ENCODE measurements at places on chromosomes 1 and 21.
A peak's percentile ranks its signal among the peaks of the same experiment; 100 is the strongest.

DNA sequence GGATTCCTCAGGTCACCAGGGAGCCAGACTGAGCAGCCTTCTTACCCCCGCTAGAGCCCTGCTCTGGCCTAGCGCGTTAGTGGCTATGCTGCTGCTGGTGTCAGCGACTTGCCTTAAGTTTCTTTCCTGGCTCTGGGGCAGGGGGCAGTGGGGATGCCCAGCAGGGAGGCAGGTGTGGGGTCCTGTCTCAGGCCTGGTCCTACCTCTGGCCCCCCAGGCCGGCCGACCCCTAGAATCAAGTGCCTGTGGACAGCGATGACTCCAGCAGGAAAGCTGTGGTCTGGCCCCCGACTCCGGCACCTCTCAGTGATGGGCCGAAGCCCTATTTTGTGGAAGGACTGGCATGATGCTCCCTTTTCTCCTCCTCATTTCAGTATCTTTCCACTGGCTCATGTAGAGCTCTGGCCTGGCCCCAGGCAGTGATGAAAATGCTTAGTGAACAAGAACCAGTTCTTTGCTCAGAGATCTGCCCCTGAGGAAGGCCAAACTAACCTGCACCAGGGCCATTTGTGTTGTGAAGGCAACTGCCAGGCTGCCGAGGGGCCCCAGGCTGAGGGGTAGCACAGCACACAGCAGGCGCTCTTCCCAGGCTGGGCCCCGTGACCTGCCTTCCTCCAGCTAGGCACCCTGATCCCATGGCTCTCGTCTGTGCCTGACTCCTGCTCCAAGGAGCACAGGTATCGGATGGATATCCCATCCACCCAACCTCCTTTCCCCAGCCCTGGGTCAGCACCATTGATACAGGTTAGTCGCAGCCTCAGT lies 23.7 kb downstream of the MRPL37 start:
- no peak for DNase-seq

DNA sequence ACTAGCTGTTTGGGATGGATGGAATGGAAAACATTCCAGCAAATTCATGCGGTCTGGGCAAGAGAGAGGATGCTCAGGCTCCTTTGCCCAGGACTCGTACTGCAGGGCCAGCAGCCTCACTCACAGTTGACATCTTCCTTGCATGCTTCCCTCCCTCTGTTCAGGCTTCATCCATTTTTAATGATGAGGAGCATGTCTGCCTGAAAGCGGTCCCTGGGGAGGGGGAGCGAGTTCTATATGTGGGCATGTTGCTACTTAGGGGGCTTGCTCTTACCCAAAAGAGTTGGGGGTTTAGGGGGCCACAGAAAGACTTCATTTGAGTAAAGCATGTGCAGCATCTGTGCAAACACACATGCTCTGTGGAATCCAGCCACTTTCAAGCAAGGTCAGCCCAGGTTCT lies 98.2 kb downstream of the HMGB4 start:
- DNase-seq, result no peak

- no peak for DNase-seq
Observed at GRCh38 chr1:161200992-161201835, 953 bp upstream of the NDUFS2 start.

- DNase-seq, result no peak
Observed at GRCh38 chr1:207355060-207355459, 33.6 kb downstream of the CD55 start.

DNA sequence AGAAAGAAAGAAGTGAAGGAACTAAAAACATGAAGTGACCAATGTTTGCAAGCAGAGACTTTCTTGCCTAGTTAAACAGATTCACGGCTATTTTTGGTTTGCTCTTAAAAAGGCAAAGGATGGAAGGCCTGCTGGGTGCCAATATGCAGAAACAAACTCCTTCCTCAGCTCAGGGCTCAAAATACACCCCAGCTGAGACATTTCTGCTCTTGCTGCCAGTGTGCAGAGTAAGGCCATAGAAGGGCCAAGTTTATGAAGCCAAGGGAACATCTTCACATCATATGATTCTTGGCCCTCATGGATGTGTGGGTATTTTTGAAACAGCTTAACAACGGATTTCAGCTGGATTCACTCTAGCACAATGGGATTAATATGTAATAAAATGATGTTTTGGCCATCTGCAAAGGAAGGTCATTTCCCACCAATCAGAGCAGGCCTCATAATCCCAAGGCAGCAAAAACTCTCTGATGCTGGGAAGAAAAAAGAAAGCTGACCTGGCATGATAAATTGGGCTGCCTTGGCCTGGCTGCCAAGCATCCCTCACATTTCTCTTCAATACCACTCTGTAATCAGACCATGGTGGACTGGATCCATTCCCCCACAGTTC lies 70.7 kb downstream of the CAPZB start:
- no peak for DNase-seq

GRCh38 chr1:12472798-12473551 lies 145.0 kb downstream of the DHRS3 start:
- no peak for DNase-seq

DNA sequence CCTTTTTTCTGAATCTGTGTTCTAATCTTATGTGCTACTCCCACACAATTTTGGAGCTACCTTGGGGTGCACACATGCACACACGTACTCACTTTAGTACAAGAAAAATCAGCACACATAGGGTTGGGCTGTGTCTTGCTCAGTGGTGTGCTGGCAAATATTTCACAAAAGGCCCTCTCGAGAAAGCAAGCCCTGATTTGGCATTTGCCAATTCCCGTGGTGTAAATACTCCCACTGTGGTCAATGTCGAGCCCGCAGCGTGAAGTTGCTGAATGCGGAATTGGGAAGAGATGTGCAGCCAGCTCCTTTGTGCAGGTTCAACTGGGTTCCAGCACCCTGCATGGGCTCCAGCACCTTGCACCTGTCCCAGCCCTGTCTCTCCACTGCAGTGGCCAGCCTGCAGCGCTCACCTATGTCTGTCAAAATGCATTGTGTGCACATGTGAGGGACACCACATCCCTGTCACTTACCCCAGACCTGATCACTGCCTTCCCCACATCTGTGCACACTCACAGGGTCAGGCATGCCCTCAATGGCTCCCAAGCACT lies 78.4 kb upstream of the WNT4 start:
- DNase-seq, result no peak

GRCh38 chr1:60697204-60697994 lies 385.0 kb upstream of the NFIA start:
- peak; percentile 91 for DNase-seq

GRCh38 chr1:93595743-93596142 lies 85.9 kb downstream of the BCAR3 start:
- DNase-seq, result no peak

GRCh38 chr21:43308101-43308814 lies 118.7 kb downstream of the SIK1 start:
- no peak for DNase-seq

GRCh38 chr1:177355575-177355974 lies 184.8 kb downstream of the BRINP2 start:
- peak; percentile 16 for DNase-seq

GRCh38 chr1:167829868-167830267 lies 84.1 kb downstream of the ADCY10 start:
- no peak for DNase-seq

DNA sequence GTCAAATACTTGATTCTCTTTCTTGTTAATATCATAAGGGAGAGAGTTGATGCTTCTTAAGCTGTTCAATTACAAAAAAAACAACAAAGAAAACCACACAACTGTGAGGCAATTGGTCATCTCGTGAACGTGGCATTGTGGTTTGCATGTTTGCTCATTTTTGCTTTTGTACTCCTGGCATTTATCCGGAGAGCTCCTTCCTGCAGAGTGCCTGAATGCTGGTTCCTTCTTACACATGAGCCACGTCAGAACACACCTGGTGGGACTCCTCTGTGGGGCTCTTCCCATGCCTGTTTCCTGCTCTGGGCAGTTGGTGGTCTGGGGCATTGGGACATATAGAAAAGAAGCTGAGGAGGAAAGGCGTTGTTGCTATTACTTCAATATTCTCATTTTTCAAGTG lies 25.7 kb downstream of the KCNK1 start:
- no peak for DNase-seq

DNA sequence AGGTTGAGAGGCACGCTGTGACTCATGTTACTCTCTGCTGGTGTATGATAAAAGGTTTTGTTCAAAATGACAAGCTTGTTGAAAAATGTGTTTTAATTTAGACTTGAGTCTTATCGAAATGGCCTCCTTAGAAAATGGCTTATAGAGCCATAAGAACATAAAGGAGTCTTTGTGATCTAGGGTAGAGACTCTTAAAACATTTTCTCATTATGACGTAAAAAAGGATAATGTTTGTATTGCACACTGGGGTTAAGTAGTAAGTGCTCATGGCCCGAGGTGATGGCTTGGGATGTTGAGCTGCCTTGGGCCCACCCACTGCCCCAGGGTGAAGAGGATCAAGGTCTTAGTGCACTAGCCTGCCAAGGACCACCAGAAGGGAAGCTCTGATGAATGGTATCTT lies 117.4 kb downstream of the DISC1 start:
- DNase-seq, result no peak

- DNase-seq, result peak; percentile 88
Observed at GRCh38 chr1:27350663-27351540, 9.1 kb downstream of the SYTL1 start.

DNA sequence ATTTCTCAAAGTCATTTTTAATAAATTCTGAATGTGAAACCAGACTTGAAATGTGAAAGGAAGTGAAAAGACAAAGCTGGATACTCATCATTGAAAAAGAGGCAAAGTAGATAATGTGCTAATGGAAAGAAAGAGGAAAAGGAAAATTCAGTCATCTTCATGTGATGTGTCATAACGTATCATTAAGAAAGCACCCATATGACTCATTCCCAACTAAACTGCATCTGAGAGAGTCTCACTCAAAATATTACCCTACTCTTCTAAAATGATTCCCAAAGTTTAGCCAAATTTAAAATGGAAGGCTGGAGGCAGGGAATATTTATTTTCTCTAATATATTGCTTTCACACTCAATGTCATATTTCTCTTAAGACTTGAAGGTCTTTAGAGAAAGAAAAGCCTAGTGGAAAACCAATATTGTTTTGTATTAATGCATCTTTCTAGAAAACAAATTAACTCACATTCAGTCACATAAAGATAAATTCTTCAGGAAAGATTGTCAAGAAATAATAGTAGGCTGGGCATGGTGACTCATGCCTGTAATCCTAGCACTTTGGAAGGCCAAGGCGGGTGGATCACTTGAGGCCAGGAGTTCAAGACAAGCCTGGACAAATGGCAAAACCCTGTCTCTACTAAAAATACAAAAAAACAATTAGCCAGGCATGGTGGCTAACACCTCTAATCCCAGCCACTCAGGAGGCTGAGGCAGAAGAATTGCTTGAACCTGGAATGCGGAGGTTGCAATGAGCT lies 129.9 kb downstream of the SLC30A10 start:
- no peak for DNase-seq

GRCh38 chr1:50476800-50477199 lies 53.6 kb upstream of the DMRTA2 start:
- DNase-seq, result no peak

DNA sequence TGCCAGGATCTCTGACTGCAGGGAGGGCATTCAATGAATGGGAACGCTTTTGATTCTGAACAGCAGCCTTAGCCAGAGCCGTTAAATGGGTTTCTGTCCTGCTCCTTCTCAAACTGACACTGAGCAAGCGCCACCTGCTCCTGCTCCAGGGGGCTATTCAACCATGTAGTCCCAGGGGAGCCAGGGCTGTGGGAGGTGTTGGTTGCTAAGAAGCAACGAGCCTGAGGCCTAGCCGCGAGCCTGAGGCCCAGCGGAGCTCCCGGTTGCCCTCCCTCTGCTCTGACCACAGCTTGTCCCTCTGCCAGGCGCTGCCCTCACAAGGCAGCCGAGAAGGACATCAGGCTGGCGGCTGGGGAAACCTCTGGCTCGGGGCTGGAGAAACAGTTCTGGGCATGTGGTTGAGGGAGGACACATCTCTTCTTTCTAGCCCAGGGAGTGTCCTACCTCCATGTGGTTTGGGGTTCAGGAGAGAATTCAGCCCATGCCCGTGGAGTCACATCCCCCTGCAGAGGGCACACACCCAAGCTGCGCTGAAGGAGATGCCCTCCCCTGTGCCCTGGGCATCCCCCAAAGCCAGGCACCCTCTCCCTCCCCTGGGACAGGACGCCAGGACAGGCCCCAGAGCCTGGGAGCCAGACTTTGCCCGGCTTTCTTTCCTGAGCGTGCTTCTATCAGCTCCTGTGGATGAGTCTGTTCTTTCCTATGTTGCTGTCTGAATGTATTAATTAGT lies 18.0 kb downstream of the PCP4 start:
- peak; percentile 93 for DNase-seq

DNA sequence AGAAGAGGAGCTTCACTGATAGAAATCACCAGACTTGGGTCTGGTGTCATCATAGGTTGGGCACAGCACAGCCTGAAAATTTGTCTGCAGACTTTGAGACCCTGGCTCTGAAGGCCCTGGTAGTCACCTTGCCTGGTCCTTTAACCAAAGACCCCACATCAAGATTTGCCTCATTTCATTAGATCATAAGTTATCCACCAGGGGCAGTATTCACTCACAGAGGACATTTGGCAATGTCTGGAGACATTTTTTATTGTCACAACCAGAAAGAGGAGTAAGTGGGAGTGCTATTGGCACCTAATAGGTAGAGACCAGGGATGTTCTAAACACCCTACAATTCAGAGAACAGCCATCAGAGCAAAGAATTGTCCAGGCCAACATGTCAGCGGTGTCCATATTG lies 22.1 kb upstream of the PAX7 start:
- DNase-seq, result no peak

DNA sequence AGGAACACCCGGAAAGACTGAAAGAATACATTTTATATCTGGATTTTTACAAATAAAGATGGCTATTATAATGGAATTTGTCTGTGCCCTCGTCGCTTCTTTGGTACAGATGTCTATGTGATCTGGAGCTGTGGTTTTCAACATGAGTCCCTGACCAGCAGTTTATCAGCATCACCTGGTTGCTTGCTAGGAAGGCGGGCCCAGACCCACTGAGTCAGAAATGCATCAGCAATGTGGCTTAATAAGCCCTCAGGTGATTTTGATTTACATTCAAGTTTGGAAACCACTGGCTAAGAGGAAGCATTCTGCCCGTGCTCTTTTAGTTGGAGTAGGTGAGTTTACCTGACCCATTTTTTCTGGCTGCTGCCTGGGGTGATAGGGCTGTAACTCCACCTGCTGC lies 31.7 kb downstream of the ATP1A1 start:
- no peak for DNase-seq

- DNase-seq, result no peak
Observed at GRCh38 chr1:68338081-68338480, 105.8 kb upstream of the WLS start.

- no peak for DNase-seq
Observed at GRCh38 chr1:4418021-4418420, 236.4 kb upstream of the AJAP1 start.

DNA sequence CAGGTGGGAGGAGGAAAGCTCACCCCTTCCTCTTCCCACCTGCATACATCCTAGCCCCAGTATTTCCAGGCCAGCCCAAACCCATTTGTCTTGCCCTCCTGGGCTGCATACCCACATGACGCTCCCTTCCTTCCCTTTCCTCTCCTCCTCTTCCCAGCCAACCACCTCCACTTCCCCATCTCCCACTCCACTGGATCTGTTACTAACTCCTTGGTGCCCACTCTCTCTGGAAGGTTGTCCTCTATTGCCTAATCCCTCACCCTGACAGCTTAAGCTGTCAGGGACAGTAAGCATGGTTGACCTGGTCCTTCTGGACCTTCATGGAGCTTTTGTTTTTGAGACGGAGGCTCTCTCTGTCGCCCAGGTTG lies 23.0 kb upstream of the SYNC start:
- no peak for DNase-seq
